ENCODE measurements at places on chromosomes 6 and 20.

- no peak for DNase-seq
These were observed 651 bp upstream of the TAPBP start for GRCh38 chr6:33314515-33314942.

GRCh38 chr6:53020005-53020744 lies 25.1 kb upstream of the GSTA4 start:
- DNase-seq: no peak

- no peak for DNase-seq
These were observed 12.0 kb upstream of the TRMT11 start for GRCh38 chr6:125974214-125974866.

DNA sequence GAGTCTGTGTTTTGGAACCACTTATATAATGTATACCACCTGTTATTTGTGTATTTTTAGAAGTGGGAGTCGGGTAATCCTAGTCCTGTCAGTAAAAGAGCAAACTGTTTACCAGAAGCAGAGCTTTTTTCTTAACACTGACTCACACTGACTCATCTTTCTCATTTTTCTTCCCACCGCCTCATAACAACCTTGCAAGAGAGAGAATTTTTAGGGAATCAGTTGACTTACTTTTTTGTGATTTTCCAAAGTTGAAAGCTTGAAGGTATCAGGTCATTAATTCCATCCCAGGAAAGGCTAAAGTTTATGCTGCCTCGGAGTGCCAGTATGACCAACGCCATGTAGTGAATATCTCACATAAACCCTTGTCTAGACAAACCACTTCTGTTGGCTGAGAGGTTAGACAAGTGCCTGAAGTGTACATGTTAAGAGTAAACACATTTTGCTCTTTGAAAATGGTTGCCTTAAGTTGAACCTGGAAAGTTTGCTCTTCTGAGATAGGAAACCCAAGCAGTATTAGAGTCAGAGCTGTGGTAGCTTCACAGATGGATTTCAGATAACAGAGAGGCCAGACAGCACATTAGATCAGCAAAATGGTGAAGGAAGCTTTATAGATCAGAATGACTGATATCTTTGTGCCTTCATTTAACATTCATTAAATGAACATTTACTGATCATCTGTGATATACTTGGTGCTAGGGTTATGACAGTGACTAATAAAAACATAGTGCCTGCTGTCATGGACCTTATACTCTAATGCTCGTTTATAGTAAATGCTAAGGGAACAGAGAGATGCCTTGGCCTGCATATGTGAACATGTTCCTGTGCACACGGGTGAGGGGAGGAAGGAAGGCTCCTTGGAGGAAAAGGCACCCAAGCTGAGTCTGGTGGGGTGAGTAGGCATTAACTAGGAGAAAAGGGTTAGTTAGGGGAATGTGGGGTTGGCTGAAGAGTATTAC lies 29.1 kb upstream of the PKIG start:
- no peak for DNase-seq

GRCh38 chr20:13863244-13863643 lies 78.4 kb downstream of the NDUFAF5 start:
- no peak for DNase-seq

DNA sequence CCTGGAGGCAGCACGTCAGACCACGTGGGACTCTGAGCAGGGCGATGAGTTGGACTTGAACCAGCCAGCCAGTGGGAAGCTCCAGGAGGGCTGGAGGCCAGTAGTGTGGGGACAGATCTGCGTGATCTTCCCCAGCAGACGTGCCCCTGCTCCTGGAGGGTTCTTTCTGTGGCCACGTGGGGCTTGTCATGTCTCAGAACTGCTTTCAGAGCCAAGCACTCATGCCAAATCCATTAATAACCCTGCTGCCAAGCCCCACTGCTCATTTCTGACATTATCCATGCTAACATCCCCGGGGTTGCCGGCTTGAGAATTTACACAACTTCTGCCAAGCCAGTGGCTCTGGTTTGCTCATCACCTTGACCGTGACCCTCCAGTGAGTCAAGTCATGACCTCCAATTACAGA lies 38.3 kb downstream of the SIRPA start:
- DNase-seq: no peak

- DNase-seq: no peak
These were observed 53.7 kb downstream of the JARID2 start for GRCh38 chr6:15299430-15300131.

DNA sequence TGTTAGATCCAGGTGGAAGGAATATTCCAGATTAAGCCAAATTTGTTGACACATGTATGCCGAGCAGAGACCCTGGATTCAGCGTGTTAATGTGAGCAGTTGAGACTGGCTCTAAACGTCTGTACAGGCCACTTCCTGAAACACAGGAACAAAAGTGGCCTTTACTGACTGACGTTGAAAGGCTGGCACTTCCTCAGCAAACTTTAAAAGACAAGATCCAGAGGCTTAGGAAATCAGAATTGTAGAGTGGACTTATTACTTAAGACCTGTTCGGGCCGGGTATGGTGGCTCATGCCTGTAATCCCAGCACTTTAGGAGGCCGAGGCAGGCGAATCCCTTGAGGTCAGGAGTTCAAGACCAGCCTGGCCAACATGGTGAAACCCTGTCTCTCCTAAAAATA lies 125.7 kb upstream of the ARID1B start:
- DNase-seq: no peak

- DNase-seq: no peak
These were observed 60.7 kb downstream of the TNFAIP3 start for GRCh38 chr6:137927777-137928218.

GRCh38 chr20:25011261-25011660 lies 18.7 kb upstream of the APMAP start:
- no peak for DNase-seq

DNA sequence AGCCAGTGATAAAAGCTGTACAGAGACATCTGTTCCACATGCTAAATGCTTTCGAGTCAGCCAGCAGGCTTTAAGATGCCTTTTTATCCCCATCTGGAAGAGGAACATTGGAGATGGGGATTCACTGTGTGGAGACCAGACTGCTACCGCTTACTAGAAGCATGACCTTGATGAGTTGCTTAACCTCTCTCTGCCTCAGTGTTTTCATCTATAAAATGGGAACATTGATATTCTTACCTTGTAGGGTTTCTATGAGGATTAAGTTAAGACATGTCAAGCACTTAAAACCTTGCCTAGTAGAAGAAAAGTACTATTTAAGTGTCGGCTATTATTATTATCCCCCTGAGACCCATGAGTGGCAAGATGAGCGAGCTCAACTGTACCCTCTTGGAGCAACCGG lies 165.3 kb upstream of the SNX9 start:
- no peak for DNase-seq

DNA sequence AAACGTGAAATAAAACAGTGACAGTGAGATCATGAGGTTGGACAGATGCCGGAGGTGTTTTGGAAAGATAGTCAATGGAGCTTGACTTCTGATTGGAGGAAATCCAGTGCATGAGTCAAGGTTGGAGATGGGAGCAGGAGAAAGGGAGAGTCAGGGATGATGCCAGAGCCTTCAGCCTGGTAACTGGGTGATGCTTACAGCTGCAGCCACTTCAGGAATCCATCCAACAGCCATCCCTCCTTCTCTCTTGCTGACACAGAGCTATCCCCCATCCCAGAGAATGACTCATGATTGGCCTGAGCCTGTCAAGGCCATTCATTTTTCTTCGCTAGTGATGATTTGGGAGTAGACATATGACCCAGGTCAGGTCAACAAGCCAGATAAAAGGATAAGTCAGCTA lies 112.8 kb downstream of the SAMD5 start:
- no peak for DNase-seq

GRCh38 chr6:20538907-20539306 lies 4.7 kb downstream of the CDKAL1 start:
- DNase-seq: no peak

DNA sequence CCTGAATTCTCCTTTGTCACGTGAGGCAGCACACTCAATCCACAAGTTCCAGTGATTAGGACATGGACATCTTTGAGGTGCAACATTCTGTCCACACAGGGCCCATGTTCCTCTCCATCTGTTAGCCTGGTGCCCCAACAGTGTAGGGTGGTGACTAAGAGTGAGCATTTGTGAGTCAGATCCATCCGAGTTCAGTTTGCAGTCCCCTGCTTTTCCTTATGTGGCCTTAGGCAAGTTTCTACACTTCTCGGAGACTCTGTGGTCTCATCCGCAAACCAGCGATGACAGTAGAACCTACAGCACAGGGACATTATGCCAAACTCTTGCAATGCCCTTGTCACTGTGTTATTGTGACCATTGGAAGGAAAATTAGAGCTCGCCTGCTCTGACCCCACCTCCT lies 178.7 kb upstream of the CDH4 start:
- no peak for DNase-seq

DNA sequence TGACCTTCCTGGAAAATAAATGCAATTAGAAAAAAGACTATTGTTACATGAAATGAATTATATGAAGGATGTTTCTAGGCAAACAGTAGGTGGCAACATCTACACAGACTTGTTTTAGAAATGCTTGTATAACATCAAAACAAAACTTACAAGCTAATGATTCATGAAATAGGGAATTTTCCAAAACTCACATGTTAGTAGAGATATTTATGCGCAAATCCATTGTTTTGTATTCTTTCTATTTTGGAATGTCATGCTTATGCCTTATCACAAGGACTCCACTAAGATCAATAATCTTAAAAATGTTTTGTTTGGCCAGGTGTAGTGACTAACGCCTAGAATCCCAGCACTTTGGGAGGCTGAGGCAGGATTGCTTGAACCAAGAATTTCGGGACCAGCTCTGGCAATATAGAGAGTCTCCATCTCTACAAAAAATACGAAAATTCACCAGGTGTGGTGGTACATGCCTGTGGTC lies 32.3 kb upstream of the LGSN start:
- no peak for DNase-seq

- DNase-seq: no peak
These were observed 153.3 kb downstream of the IBTK start for GRCh38 chr6:82094166-82094806.

- DNase-seq: no peak
These were observed 12.4 kb downstream of the B4GALT5 start for GRCh38 chr20:49701241-49701790.

DNA sequence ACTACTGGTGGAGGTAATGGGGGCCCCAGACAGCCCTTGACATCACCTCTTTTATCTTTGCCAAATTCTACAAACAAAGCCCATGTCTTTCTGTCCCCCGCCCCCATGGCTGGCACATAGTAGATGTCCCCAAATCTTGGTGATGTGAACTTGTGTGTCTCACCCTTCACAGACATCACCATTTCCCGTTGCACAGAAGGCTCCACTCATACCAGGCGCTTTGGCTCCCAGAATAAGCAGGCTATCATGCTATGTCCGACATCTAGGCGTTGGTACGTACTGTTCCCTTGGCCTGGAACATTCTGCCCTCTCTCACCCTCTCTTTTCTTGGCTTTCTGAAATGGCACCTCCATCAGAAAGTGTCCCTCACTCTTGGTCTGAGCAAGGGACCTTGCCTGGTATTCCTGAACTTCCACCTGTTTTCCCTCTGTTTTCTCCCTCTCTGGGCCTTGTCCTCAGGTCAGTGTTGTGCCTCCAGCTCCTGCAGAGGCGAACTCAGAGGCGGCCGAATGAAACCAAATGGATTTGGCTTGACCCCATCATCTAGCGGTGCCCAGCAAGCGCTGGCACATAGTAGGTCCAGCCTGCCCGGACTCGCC lies 968 bp upstream of the CCN5 start:
- no peak for DNase-seq

GRCh38 chr6:106620931-106621672 lies 8.2 kb downstream of the RTN4IP1 start:
- no peak for DNase-seq

DNA sequence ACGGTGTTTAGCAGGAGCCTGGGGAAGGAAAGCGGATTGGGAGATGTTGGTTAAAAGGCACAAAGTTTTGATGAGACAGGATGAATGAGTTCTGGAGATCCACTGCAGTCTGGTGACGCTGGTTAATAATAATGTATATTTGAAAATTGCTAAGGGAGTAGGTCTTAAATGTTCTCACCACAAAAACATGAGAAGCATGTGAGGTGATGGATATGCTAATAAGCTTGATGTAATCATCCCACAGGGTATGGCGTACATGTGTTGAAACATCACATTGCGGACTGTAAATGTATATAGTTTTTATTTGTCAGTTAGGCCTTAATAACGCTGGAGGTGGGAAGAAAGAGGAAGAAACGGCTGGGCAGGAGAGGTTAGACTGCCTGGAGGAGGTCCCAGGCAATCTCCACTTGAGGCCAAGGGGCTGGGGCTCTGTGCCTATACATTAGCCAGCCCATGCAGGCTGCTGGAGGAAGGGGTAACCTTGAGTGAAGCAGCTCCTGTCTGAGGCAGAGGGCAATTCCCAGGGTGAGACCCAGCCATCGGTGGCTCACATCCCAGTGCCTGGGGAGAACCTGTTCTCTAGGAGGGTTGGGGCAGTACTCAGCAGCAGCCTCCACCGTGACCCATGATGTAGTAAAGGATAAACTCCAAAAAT lies 188.2 kb upstream of the QKI start:
- no peak for DNase-seq

GRCh38 chr6:82275686-82276085 lies 28.1 kb upstream of the IBTK start:
- DNase-seq: no peak

- no peak for DNase-seq
These were observed 175.6 kb downstream of the PHACTR1 start for GRCh38 chr6:12892151-12892550.

DNA sequence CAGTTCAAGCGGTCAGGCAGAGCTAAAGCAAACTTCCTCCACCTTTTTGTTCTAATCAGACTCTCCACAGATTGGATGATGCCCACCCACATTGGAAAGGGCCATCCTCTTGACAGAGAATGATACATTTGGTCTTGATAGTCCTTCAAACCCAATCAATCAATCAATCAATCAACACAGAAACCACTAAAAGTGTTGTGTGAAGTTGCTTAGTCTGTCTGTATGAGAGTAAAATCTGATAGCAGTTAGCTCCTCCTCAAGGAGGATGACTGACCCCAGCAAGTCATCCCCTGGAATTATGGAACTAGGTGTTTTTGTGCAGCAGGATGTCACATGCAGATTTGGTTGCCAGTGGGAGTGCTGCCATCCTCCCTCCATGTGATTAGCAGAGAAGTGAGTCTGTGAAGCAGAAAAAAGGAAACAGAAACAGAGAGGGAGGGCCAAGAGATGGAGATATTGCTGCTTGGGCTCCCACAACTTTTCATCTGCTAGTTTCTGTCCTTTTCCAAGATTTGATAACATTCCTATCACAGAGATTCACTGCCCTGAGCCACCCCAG lies 32.0 kb upstream of the SSTR4 start:
- DNase-seq: no peak

- DNase-seq: no peak
These were observed 147.9 kb upstream of the PRND start for GRCh38 chr20:4573564-4574355.

DNA sequence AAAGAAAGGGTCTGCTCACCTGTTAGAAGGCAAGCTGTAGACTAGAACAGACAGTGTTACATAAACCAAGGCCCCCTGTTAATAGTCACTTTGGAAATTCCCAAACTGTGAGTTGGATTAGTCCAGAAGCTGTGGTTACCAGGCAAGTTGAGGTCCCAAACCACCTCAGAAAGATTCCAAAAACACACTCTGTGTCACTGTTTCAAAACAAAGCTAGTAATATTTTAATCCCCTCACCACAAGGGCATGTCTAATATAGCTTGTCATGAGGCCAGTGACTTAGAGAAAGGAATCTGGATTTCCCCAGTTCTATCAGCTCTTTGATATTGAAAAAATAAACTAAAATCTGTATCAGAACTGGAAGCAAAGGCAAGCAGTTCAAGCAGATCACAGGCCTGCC lies 244.6 kb downstream of the HAO1 start:
- DNase-seq: no peak

- no peak for DNase-seq
These were observed 24.0 kb upstream of the HDAC2 start for GRCh38 chr6:113994934-113995342.

Data from esophagus squamous epithelium (tissue), 5 donors.